ENCODE measurements at places on chromosomes 16 and 17.

- no peak for DNase-seq
Measured at GRCh38 chr16:20137909-20138308, 64.2 kb upstream of the GPR139 start.

DNA sequence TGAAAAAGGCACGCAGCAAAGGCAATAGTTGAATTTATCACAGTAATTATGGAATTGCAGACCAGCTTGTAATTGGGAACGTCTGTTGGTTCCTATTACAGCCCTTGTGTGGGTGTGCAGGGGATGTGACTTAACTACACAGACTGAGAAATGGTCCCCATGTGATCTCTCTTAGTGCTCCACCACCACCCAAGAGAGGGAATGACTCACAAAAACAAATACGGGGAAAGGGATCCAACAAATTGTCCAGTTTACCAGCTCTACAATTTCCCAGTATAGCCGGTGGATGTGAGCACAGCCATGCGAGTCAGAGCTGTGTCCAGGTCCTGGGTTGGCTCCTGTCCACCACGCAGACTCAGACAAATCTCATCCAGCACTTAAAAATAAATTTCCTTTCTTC lies 337.9 kb downstream of the GRIN2A start:
- no peak for DNase-seq

GRCh38 chr16:48426244-48427141 lies 41.3 kb upstream of the SIAH1 start:
- DNase-seq, result no peak

DNA sequence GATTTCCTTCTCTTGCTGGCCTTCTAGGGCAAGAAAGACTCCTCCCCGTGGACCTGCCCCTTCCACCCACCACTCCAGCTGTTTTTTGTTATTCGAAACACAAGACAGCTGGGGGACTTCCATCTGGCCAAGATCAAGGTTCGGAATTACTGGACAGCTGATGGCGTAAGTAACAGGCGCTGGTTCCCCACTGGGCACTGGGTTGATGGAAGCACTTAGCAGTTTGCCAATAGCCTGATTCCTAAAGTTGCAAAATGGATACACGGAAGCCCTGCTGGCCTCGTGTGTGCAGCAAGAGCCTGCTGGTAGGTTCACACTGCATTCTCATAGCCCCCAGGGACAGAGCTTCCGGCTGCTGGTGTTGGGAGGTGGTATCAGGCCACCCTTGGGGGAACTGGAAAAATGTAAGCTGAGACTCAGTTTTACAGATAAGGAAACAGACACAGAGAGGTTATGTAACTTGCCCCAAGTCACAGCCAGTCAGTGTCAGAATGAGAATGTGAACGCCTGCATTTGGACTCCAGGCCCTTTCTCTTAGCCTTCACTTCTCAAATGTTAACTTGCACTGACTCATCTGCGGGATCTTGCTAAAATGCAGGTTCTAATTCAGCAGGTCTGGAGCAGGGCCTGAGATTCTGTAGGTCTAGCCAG lies 171.7 kb downstream of the KATNIP start:
- DNase-seq, result no peak

DNA sequence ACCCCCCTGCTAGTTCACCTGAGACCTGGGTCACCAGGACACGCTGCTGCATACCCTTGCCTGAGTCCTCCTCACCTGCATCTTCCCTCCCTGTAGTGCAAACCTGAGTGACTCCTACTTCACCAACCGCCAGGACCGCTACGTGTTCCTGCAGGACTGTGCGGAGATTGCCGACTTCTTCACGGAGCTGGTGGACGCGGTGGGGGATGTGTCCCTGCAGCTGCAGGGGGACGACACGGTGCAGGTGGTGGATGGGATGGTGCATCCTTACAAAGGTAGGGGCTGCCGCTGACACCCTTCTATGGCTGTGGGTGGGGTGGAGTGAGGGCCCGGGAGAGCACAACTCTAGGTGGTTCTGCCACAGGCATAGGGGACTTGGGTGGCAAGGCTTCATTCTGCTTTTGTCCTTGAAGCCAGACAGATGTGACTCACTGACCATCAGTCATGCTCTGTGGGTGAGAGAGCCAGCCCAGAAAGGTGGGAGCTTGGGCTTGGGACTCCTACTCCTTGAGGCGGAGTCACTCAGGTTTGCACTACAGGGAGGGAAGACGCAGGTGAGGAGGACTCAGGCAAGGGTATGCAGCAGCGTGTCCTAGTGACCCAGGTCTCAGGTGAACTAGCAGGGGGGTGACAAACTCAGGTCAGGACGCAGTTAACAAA lies 22.3 kb downstream of the PGS1 start:
- no peak for DNase-seq

GRCh38 chr17:2566056-2566455 lies 27.4 kb upstream of the PAFAH1B1 start:
- DNase-seq, result no peak

DNA sequence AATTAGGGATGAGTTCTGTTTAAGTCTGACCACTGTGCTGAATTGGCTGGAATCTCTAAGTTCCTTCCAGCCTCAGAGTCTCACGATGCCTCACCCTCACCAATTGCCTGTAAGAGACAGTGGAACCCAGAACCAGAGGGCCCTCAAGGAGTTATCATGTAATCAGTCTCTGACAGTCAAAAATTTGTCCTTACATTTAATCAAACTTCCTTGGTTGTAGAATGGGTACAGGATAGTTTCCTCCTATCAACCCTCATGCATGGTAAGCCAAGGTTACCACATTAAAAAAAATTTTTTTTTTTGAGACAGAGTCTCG lies 83.2 kb downstream of the CDK5R1 start:
- no peak for DNase-seq

- no peak for DNase-seq
Measured at GRCh38 chr16:28834873-28835863, 11.0 kb downstream of the TUFM start.

- no peak for DNase-seq
Measured at GRCh38 chr16:89973235-89973634, 24.7 kb downstream of the DEF8 start.

DNA sequence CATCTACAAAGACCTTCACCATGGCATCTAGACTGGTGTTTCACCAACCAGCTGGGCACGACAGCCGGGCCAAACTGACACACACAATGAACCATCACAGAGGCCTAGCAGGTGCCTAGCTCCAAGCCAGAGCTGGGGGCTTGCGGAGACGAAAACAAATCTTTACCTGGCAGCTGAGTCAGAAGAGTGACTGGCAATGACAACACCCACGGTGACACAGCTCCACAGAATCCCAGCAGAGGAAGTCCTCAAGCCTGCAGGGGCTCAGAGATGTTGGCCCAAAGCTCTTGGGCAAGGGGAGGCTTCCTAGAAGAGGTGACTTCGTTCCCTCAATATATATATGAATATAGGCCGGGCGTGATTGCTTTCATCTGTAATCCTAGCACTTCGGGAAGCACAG lies 5.1 kb downstream of the MMP25 start:
- DNase-seq, result no peak

GRCh38 chr17:43599835-43600234 lies 53.7 kb upstream of the ETV4 start:
- no peak for DNase-seq

GRCh38 chr17:4160294-4160859 lies 17.4 kb downstream of the CYB5D2 start:
- no peak for DNase-seq

DNA sequence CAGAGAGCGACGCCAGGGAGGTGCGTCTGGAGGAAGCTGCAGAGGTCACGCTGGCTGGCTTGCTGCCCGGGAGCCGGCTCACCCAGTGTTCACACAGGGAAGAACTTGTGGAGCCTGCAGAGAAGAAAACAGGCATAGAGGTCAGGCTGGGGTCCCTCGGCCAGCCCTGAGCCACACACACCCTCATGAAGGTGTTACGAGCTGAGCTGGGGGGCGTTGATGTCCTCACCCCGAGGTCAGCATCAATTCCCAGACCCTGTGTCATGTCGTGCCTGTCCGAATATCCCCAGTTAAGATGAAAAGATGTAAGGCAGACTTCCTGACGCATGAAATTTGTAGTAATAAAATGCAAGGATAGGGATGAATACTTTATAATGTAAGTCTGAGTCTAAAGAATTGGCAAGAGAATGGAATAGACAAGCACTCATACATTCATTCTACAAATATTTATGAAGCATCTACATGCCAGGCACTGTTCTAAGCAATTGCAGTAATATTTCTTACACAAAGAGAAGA lies 77.1 kb downstream of the USP31 start:
- no peak for DNase-seq

- DNase-seq, result no peak
Measured at GRCh38 chr16:1027501-1027815, 45.1 kb upstream of the SSTR5 start.

- no peak for DNase-seq
Measured at GRCh38 chr16:13587181-13587580, 332.8 kb upstream of the ERCC4 start.

DNA sequence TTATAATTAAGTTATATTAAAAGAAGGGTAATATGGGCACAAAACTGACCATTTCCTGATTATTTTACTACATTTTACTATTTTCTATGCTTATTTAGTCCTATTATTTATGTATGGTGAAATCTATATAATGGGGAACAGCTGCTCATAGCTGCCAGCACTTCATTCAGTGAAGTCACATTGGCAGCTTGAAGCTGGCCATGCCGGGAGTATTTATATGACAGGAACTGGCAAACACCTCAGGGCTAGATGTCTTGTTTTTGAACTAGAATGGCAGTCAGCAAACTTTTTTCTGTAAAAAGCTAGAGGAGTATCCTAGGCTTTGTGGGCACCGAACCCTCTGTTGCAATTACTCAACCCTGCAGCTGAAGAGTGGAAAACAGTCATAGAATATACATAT lies 104.1 kb downstream of the CDH13 start:
- no peak for DNase-seq

GRCh38 chr17:34579979-34580684 lies 750 bp downstream of the TMEM132E start:
- no peak for DNase-seq

- DNase-seq, result no peak
Measured at GRCh38 chr17:10192461-10192860, 5.9 kb downstream of the GAS7 start.

- no peak for DNase-seq
Measured at GRCh38 chr17:77879896-77880280, 78.6 kb upstream of the TNRC6C start.

- DNase-seq, result no peak
Measured at GRCh38 chr16:7185689-7186088, 147.0 kb upstream of the RBFOX1 start.

DNA sequence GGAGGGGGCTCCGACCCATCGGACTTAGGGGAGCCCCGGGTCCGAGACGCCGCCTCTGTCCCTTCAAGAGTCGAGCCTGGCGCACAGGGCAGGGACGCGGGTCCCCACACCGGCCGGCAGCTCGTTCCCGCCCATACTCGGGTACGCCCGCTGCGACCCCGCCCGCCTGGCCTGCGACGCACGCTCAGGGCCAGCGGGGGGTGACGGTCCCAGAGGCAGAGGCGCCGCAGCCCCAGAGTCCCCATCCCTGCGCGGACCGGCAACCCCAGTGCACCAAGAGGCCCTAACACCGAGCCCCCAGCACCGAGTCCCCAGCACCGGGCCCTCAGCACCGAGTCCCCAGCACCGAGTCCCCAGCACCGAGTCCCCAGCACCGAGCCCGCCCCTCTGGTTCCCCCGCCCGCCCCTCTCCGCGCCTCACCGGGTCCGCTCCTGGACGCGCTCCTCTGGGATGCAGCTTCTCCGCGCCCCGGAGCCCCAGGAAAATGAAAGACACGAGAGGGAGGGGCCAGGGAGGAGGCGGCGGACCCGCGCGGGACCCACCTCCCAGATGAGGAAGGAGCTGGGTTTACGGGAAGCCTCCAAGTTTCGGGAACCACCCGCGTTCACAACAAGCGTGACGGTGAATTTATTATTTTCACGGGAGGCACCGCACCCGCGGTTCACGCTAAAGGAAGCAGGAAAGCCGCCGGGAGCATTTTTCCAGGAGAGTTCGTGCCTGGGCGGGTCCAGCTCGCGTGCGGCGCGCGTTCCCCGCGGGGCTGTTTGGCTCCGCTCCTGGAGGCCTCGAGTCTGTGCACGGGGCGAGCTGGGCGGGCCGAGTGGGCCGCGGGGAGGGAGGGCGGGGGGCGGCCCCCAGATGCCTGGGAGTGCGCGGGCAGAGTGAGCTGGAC lies at the start of gene SECTM1:
Gene SECTM1 (minus strand): TSS at position 488 of the 893 bp plus-strand sequence. CDS start 6,526 bp downstream, outside the sequence.
- DNase-seq, result no peak

DNA sequence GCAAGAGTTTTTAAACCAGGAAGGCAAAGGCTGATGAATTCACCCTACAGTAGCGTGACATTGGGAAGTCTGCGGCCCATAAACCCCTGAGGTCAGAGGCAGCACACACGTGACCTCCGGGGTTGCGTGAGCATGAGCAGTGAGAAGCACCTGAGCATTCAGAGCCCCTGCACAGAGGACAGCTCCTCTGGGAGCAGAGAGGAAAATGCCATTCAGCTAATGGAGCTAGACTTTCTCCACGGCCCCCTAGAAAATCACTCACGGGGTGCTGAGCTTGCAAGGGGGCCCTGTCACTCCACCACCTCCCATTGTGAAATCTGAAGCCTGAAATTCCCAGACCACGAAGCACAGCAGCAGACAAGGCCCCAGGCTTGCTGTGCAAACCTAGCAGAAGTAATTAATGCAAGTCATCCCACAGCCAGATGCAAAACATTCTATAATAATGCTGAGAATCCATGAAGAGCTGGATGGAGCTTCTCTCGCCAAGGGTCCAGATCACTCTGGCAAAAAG lies 114.9 kb upstream of the RCVRN start:
- DNase-seq, result no peak

- DNase-seq, result no peak
Measured at GRCh38 chr16:11687601-11688519, 19.6 kb downstream of the SNN start.

- no peak for DNase-seq
Measured at GRCh38 chr17:42288803-42289610, 709 bp downstream of the STAT5A start.

DNA sequence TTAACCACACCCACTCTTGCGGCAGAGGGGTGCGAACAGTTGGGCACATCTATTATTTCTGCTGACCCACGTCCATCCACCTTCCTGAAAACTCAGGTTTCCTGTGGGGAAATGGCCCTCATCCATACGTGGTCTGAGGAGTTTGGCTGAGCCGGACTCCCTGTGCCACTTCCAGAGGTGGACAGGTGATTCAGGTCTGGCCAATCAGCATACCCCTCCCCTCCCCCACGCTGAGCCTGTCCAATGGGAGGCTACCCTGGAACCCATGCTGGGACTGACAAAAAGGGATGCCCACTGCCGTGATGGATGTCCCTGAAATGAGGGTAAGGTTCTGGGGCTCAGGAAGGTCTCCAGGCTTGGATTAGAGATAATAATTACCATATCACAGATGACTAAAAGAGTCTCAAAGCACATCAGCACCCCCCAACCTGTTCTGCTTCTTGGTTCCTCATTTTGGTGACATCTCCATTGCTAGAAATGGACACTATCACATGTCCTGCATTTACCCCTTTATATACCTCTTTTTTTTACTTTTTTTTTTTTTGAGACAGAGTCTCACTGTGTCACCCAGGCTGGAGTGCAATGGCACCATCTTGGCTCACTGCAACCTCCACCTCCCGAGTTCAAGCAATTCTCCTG lies 5.3 kb upstream of the MAPK7 start:
- DNase-seq, result no peak

DNA sequence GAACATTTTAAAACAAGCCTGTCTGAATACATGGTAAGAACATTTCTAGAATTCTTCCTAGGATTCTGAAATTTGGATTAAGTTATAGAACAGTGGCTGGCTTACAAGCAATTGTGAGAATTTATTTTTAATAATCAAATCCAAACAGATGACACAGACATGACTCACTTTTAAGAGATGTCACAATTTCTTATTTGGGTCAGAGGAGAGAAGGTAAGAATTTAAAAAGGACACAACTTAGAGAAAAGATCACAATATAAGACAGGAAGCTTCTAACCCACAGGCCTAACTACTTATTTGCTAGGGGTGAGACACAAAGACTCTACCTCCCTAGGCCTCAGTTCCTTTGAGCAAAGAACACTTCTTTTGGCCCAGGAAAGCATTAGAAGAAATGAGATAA lies 32.7 kb downstream of the ZZEF1 start:
- no peak for DNase-seq

All from memory B cell (primary cell).